NCI-H1092 treated with DMSO at 0.1 percent for 48 hours (cell line): ENCODE measurements at places on chromosomes 2 and 18.

DNA sequence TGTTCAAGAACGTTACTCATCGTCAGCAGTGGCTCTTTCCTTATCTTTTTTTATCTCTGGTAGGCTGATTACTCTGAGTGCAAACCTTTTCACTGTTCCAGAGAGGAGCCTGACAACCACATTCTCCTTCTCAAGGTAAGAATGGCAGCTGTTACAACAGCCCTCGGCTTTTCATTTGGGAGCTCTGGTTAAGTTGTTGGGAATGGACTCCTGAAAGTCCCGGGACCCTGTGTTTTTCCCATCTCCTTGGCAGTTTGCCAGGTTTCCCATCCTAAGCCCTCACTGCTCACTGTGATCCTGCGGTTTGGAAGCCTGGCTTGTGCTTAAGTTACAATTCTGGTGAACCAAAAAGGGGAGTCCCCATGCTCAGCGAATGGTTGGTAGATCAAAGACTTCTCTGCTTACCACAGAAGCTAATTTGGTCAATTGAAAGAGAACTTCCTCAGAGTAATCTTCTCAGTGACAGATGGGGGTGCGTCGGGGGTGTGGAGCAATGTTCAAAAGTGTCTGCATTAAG lies 122.3 kb downstream of the LYPD6B start:
- no peak for DNase-seq

GRCh38 chr2:9205963-9206948 lies at the start of gene ASAP2:
TSS of gene ASAP2 (plus strand) at chr2:9206812. CDS start at chr2:9207105, 293 bp downstream.
- DNase-seq, result peak; percentile 51

DNA sequence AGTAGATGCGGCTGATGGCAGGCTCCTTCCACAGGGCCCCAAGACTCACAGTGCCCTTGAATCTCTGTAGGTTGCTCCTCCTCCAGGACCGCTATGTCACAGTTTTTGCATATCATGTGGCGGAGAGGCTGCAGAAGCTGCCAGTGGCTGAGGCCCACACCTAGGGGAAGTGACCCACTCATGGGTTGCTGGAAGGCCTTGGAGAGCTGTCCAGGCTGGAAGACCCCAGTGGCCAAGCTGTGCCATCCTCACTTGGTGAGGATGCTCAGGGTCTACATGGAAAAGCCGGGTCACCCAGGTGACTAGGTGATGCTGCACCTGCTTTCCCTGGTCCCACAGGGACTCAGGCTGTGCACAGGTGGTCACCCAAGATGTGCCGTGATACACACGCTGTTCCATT lies 90.6 kb downstream of the SEPTIN10 start:
- no peak for DNase-seq

GRCh38 chr18:31176531-31176930 lies 13.9 kb upstream of the DSC1 start:
- DNase-seq, result no peak

DNA sequence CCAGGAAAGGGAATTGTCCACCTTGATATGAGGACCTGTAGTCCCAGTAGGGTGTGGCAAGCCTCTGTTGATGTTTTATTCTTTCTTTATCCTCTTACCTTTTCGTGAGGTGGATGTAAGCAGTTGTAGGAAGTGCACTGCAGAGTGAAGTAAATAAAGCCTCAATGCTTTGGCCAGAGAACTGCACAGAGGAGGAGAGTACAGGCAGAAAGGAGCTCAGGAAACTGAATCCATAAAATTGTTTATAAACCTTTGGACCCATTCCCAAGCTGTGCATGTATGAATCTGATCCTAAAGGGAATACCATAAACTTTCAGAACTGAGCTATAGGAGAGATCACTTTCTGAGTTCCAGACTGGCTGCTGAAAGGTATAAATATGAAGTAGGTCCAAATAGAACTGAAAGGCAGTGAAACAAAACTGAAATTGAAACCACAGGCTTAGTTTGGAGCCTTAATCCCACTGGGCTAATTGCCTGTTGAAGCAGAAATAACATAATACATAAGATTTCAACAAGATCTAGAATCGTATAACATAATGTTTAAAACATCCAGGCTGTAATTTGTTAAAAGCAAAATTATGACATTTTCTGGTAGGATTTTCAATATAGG lies 17.9 kb upstream of the SLC9A4 start:
- no peak for DNase-seq

DNA sequence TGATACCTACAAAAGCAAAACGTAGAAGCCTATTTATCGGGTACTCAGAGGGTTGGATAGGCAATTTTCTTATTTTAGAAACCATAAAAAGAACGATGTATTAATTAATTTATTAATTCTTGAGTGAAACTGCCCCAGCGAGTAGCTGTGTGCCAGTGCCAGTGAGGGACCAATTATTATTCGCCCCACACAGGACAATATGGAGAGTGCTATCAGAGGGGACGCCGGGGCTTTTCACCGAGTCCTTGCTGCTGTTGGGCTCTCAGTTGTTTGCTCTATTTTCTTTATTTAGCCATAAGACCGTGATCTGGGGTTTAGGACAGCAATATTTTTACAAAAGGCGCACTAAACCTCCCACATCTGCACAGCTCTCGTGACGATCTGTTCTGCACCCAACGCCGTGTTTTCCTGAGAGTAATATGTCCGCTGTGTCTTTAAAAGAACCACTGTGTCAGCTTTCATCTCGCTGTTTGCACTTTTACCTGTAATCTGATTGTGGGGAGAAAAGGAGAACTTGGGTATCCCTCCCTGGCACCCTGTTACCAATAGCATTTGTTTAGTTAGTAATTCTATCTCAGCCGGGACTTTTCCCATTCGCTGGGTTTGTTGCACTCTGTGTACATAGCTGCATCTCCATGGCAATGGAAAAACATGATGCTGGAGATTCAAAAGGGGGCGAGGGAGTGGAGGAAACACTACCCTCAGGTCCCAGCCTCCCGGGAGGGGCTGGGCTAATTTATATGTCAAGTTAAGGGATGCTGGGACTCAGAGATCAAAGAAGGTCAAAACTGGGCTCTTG lies 30.1 kb upstream of the ZNF516 start:
- DNase-seq, result peak; percentile 100

- DNase-seq, result no peak
Observed at GRCh38 chr2:39094717-39095363, 26.0 kb downstream of the SOS1 start.

DNA sequence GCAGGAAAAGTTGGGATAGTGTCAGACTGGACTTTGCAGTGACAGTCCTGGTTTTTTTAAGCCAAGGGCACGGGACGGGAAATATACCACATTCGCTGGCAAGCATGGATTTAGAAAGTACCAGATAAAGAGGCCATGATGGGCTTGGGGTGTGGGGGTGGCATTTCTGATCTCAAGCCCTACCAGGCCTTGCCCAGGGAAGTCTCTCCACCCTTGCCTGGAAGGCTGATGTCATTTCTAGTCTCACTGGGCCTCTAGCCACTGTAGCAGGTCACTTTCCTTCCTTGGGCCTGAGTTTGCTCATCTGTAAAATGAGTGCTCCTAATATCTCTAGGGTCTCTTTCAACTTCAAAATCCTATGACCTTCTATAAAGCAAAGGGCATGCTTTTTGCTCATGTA lies 1.8 kb downstream of the ZBTB7C start:
- DNase-seq, result no peak

- DNase-seq, result no peak
Observed at GRCh38 chr2:239499726-239500573, 99.1 kb upstream of the HDAC4 start.

- no peak for DNase-seq
Observed at GRCh38 chr2:122216071-122216470, 460.6 kb downstream of the TSN start.

DNA sequence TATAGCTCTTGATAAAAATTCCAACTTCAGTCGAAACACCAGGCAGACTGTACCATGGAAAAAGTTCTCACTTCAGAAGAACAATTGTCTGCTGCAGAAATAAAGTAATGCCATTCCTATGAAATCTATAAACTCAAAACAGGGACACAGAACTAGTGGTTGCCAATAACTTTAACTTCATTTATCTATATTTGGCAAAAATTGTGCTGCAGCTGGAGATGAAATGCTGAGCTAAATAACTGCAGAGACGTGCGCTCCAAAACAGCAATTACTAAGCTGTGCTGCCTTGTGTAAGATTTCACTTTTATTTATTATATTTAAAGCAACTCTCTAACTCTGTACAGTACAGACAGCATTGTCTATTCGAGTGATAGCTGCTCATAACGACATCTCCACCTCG lies 540.1 kb upstream of the ID2 start:
- no peak for DNase-seq

GRCh38 chr2:60376252-60376651 lies 177.2 kb downstream of the BCL11A start:
- no peak for DNase-seq

DNA sequence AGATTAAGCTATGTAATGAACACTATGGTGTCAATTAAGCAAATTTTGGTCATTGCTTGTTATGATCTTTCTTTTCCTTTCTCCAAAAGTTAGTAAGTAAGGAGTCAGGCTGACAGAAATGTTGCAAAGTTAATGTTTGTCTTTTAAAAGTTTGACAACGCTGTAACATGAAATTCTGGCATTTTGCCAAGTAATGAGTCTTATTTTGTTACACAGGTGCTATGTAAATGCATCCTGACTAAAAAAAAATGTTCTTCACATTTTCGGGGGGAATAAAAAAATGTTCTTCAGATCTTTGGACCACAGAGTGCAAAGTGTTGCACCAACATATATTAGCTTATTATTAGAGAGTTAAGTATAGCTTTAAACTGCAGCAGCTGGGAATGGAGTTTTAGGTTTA lies 54.8 kb upstream of the PROKR1 start:
- no peak for DNase-seq

DNA sequence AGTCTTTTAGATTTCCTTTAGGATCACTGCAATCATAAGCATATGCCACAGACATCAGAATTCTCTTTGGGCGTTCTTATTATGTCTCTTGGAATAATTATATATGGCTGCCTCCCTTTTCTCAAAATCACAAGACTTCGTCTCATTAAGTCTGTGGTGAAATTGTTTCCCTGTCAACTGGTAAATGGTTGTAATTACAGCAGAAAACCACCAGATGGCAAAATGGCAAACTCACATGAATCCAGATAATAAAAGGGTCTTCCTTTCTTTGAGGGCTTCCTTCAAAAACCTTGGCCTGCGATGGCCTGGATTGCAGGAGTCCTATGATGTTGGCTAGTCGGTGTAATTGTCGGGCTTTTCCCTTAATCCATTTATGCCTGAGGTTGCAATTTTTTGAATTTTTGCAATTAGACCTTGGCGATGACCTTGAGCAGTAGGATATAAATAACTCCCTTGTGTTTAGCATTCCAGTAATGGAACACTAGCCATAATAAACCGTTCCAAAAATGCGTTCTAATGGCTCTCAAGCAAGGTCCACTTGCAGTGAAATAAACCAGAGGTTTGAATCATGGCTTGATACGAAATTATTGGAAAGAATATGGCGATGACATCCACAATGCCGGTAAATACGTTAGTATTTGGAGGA lies 656.4 kb downstream of the MBD2 start:
- DNase-seq, result peak; percentile 57

GRCh38 chr2:98476192-98476868 lies 31.7 kb downstream of the INPP4A start:
- peak; percentile 49 for DNase-seq

- DNase-seq, result no peak
Observed at GRCh38 chr2:9797681-9798556, 45.4 kb upstream of the TAF1B start.

DNA sequence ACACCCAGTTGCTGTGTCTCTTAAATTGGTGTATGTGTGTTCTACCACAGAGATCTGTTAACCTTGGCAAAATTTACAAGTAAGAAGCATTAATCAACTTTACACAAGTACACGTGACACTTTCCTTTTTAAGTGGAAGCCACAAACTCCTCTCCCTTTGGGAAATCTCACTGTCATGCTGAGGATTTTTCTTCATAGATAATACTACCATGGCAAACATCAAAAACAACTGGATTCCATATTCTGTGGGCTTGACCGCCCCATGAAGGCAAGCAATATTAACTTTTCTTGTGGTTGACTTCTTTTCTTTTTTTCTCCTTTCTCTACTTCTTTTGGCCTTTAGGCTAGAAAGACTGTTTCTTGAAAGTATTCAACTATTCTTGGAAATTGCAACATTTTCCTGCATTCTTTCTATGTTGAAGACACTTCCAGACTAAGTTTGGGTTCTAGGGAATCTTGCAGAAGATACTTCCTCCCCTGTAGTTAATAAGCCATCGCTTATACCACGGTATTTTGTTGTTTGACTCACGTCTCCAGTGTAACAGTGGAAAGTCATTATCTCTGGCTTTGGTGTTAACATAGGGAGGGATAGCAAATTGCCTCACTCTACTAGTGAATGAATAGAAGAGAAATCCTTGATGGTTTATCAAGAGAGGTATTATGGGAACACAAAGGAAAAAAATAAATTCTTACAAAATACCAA lies 79.5 kb downstream of the SLC8A1 start:
- DNase-seq, result no peak

DNA sequence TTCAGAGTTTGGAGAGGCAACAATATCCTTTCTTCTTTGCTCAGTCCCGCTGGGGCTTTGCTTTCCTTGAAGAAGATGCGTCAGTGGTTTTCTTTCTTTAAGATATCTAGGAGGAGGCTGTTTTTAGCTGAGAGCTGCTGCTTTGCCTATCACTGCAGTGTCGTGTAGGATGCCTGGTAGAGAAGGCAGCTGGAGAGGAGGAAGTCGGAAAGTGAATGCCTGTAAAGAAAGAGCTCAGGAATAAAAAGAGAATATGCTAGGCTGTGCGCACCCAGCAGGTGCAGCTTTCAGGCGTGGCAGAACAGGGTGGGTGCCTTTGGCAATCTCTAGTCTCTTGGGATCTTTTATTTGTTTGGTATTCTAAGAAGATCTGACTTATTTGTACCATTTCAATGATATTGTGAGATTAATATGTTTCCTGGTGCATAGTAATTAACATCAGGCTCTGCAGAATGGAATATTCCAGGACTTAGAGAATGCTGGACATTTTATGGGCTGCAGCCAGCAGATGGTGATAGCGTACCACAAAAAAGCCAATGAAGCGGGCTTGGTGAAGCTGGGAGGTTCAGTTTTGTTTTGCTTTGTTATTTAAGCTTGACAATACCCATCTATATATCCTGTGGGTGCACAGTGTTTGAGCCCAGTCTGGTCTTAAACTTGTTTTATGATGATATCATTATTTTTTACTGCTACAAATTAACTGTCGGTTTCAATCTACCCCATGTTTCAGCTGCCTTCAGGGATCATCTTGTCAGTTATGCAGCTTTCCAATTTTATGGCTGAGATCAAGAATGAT lies 34.9 kb downstream of the CAVIN2 start:
- peak; percentile 49 for DNase-seq

- DNase-seq, result peak; percentile 10
Observed at GRCh38 chr2:60560734-60561644, 7.5 kb upstream of the BCL11A start.

GRCh38 chr2:37784759-37785149 lies 113.3 kb upstream of the CDC42EP3 start:
- peak; percentile 71 for DNase-seq

GRCh38 chr18:30675072-30675471 lies 367.5 kb downstream of the DSC3 start:
- DNase-seq, result no peak

GRCh38 chr2:96142217-96143113 lies 2.8 kb downstream of the DUSP2 start:
- DNase-seq, result no peak

DNA sequence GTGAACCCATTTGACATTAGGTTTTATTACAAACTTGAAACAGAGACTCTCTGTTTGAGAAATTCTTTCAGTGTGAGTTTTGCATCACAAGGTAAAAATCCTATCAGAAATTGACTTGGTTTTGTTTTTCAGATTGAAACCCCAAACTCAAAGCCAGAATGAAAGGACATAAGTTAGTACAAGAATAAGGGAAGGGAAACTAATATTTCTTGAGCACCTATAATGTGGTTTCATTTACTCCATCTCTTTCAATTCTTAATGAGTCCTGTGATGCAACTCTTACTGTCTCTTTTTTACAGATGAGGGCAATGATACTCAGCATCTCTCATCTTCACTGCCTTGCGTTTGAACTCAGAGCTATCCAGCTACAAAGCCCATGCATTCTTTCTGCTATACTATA lies 210.0 kb upstream of the SIX3 start:
- no peak for DNase-seq
